ENCODE measurements at places on chromosomes 3 and 15.

GRCh38 chr15:69751566-69751965, 298.9 kb downstream of the RPLP1 start:
- DNase-seq = no peak

DNA sequence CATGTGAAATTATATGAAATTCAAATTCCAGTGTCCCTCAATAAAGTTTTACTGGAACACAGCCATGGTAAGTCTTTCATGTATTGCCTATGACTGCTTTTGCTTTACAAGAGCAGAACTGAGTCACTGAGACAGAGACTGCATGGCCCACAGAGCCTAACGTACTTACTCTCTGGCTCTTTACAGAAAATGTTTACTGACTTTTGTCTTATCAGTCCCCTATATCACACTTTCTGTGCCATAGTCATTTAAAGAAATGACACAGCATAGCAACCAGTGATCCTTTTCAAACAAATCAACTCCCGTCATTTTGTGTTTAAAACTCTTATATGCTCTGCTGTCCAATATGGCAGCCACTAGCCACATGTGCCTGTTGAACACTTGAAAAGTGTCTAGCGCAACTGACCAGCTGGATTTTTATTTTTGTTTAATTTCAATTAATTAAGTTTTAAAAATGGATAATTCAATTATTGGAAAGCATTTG, 129.7 kb upstream of the CDIN1 start:
- no peak for DNase-seq

- DNase-seq = no peak
These were observed 3.2 kb downstream of the RTP3 start for GRCh38 chr3:46500656-46501635.

DNA sequence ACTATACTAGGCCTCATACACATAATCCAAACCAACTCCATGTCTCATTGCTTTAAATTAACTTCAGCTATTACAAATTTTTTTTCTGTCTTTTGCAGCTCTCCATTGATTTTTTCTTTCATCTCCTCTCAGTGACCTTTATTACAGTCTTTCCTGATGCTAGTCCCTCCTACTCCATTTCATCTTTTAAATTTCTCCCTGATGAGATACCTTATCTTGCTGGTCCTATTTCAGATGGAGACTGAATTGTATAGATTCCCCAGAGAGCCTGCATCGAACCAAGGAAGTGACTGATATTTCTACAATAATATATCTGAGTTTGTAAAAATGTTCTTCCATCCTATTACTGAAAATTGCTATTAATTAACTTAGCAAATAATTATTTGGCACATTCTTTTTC, 45.7 kb upstream of the NEO1 start:
- DNase-seq = no peak

- peak; percentile 36 for DNase-seq
These were observed 134.7 kb downstream of the TPRA1 start for GRCh38 chr3:127455541-127456450.

DNA sequence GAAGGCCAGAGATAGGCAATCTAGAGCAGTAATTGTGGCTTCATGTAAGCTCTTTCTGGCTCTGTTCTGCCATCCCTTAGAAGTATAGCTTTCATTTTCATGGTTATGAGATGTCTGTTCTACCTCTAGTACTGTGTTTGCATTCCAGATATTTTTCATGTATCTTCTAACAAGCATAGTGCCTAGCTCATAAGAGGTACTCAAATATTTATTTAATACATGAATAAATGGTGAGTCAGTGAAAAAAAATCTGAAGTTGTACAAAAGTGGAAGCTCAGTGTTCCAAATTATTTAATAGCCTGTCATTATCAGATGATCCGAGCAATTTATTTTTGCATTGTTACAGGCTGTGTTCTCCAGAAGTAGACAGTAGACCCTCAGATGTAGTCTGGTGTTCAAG, 64.3 kb downstream of the OXSM start:
- no peak for DNase-seq

- peak; percentile 15 for DNase-seq
These were observed 6.1 kb downstream of the GATA2 start for GRCh38 chr3:128486681-128487537.

- no peak for DNase-seq
These were observed 92.4 kb downstream of the ABI3BP start for GRCh38 chr3:100900671-100901335.

DNA sequence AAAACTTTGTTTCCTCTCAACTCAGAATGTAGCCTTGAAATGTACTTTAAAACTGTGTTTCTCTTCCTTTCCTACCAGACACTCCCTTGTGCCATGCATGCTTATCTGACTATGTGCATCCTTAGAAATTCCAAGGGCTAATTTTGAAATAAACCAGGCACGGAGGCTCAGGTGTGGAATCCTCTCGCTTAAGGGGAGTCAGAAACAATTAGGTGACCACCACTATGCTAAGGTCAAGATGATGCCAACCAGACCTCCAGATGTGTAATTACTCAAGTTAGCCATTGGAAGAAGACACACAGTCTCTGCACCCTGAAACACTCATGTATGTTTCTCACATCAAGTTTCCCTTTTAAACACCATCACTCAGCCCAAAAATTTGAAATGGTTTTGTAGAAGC, 572.1 kb downstream of the VGLL3 start:
- no peak for DNase-seq
